Esophagus mucosa (tissue), 1 donor: ENCODE measurements at places on chromosomes 11 and 22.

GRCh38 chr11:122984186-122985011 is 2.8 kb upstream of the BSX start:
- ATAC-seq: no peak

GRCh38 chr11:135004495-135004894 is 592.5 kb upstream of the B3GAT1 start:
- ATAC-seq: no peak

- ATAC-seq: no peak
Observed at GRCh38 chr11:118666371-118666770, 13.1 kb downstream of the TREH start.

- ATAC-seq: peak; percentile 13
Observed at GRCh38 chr22:17743661-17744411, 30.4 kb downstream of the BID start.

GRCh38 chr11:126384449-126385070 is 29.1 kb downstream of the ST3GAL4 start:
- ATAC-seq: peak; percentile 68

- no peak for ATAC-seq
Observed at GRCh38 chr11:109945626-109946321, 147.4 kb upstream of the ZC3H12C start.

DNA sequence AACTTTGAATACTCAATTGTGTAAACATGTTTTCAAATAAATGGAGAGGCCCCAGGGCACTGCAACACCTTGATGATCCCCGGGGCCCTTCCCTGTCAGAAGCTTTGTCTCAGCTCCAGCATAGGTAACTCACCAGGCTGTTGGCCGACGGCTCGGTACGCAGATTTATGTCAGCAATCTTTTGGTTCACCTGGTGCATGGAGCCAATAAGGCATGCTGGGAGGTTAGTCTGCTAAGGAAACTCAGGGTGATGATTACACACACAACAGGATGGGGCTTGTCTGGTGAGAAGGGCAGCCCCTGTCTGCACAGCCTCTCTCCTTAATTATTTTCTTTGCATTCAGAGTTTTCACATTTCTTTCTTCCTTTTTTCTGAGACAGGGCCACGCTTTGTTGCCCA is 10.8 kb downstream of the FAM227A start:
- peak; percentile 74 for ATAC-seq

DNA sequence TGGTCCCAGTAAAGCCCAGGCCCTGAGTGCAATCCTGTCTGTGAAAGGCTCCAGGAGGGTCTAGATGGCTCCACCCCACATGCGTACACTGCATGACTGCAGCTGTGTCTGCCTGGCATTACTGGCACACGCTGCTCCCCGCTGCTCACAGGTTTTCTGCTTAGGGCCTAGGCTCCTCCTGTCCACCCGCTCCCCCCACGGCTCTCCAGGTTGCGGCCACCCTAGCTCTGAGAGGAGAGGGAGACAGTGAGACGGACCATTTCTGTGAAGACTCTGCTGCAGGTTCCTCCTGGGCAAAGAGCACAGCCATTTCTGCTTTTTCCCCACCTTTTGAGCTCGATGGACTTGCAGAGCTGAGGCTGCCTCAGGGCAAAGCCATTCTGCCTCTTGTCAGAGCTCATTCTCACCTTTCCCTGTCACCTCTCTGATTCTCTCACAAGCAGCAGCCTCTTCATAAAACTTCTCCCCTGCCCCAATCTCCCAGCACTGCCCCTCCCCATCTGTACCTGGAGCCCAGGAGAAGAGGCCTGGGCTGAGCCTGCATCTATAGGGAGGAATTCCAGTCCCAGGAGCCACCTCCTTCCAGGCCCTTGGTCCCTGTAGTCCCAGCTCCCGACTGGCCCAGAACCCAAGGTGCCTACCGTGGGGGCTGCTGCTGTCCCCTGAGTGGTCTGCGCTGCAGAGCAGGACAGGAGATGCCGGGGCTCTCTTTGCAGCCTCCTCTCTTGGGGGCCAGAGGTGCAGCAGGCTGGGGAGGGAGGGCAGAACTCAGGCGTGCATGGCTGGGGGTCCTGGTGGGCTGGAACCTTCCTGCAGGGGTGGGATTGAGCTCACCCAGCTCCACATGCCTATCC is 433.7 kb upstream of the B3GAT1 start:
- ATAC-seq: no peak

DNA sequence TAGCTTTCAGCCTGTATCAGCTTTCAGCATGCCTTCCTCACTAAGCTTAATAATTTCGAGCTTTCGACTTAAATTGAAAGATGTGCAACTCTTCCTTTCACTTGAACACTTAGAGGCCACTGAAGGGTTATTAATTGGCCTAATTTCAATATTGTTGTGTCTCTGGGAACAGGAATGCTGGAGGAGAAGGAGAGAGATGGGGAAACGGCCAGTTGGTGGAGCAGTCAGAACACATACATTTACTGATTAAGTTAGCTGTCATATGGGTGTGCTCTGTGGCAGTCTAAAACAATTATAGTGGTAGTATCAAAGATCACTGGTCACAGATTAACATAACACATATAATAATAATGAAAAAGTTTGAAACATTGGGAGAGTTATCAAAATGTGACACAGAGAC is 106.2 kb downstream of the LRRC32 start:
- ATAC-seq: no peak

DNA sequence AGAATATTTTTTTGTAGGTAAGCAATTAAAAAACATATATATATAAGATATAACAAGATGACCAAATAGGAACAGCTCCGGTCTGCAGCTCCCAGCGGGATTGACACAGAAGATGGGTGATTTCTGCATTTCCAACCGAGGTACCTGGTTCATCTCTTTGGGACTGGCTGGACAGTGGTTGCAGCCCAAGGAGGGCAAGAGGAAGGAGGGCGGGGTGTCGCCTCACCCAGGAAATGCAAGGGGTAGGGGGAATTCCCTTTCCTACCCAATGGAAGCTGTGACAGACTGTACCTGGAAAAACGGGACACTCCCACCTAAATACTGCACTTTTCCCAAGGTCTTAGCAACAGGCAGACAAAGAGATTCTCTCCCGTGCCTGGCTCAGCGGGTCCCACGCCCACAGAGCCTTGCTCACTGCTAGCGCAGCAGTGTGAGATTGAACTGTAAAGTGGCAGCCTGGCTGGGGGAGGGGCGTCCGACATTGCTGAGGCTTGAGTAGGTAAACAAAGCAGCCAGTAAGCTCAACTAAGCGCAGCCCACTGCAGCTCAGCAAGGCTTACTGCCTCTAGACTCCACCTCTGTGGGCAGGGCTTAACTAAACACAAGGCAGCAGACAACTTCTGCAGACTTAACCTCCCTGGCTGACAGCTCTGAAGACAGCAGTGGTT is 163.8 kb downstream of the CWF19L2 start:
- ATAC-seq: no peak

DNA sequence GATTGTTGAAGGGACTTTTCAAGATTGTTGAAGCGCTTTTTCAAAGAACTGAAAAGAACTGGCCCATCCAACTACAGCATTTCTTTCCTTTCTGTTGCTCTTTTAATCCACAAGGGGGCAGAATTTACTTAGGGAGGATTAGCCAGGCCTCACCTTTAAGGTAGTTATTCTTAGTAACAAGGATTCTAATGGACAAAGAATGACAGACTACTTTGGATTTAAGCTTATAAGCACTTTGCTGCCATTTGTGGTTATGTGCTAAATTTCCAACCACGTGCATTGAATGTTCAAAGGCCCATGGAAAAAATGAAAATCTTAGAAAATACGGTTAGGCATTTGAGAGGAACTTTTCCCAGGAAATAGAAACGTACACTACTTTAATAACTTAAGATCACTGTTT is 49.5 kb upstream of the HSPA8 start:
- ATAC-seq: peak; percentile 60

- ATAC-seq: no peak
Observed at GRCh38 chr11:17396598-17397310, 8.3 kb upstream of the KCNJ11 start.

DNA sequence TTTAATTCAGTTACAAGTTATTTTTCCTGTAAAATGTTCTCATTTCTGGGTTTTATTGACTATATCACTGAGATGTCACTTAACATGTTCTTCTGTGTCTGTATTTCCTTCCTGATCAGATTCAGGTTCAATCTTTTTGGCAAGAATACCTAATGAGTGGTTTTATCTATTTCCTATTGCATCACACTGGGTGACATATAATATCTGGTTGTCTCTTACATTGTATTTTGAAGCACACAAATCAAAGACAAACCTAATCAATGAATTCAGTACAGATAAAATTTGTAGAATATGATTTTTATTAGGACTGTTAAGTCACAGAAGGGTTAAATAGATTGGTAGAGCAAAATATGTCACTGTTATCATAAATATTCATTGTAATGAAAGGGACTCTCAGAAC is 60.4 kb downstream of the BCL2L13 start:
- no peak for ATAC-seq

GRCh38 chr22:36087784-36088183 is 59.2 kb upstream of the RBFOX2 start:
- peak; percentile 89 for ATAC-seq

GRCh38 chr11:81004576-81004975 is 1563.7 kb upstream of the TENM4 start:
- ATAC-seq: no peak

- peak; percentile 27 for ATAC-seq
Observed at GRCh38 chr11:11217929-11218628, 135.0 kb downstream of the CSNK2A3 start.

GRCh38 chr11:82191695-82192094 is 542.0 kb downstream of the FAM181B start:
- no peak for ATAC-seq

GRCh38 chr11:134503596-134503995 is 91.6 kb upstream of the B3GAT1 start:
- ATAC-seq: no peak

GRCh38 chr22:20429254-20430100 is 8.1 kb downstream of the SCARF2 start:
- peak; percentile 40 for ATAC-seq

DNA sequence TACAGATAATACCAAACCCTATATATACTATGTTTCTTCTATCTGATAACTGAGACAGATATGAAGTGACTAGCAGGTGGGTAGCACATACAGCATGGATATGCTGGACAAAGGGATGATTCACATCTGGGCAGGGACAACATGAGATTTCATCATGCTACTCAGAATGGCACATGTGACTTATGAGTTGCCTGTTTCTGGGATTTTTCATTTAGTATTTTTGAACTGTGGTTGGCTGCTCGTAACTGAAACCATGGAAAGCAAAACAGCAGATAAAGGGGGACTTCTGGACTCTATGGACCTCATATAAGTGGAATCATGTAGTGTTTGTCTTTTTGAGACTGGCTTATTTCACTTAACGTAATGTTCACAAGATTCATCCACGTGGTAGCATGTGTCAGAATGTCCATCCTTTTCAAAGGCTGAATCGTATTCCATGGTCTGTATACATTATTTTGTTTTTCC is 883.0 kb downstream of the TBC1D22A start:
- no peak for ATAC-seq

DNA sequence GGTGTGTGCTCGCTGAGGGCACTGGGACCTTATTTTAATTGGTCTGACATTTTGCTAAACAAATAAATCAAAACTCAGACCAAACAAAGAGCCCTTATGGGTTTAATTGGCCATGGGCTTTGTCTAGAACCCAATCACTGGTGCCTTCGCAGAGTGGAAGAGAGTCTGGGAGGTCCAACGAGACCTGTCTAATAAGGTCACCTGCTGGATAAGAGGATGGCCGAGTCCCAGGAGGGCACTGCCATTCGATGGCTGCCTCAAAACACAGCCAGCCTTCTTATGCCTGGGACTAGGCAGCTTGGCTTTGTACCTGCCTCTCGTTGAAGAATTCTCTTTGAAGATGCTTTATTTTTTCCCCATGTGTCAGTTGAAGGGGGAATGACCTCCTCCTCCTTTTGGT is 171.1 kb downstream of the CEP164 start:
- ATAC-seq: no peak

GRCh38 chr22:41856469-41856868 is 23.6 kb downstream of the SREBF2 start:
- no peak for ATAC-seq

- peak; percentile 58 for ATAC-seq
Observed at GRCh38 chr22:39240831-39241793, 3.7 kb downstream of the PDGFB start.

GRCh38 chr22:30806391-30806861 is 111.8 kb downstream of the OSBP2 start:
- no peak for ATAC-seq

GRCh38 chr11:12005476-12005875 is 3.0 kb downstream of the DKK3 start:
- no peak for ATAC-seq

- peak; percentile 92 for ATAC-seq
Observed at GRCh38 chr22:33380789-33381530, 322.8 kb upstream of the SYN3 start.

- ATAC-seq: no peak
Observed at GRCh38 chr11:32343325-32344008, 91.9 kb downstream of the WT1 start.

GRCh38 chr11:33387581-33387980 is 130.4 kb downstream of the HIPK3 start:
- no peak for ATAC-seq

DNA sequence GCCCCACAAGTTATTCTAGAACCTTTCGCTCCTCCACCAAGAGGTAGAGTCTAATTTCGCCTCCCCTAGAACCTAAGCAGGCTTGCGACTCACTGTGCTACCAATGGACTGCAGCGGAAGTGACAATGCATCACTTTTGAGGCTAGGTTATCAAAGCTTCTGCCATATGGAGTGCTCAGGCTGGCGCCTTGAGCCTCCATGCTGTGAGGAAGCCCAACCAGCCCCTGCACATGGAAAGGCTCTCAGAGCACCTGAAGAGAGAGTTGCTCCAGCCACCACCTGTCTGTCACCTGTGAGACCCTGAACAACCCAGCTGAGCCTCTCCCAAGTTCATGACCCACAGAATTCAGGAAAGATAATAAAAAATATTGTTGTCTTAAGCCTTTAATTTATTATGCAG is 29.3 kb upstream of the CBX7 start:
- ATAC-seq: no peak
